T-helper 2 cell (primary cell): ENCODE measurements at places on chromosomes 1 and 21.

DNA sequence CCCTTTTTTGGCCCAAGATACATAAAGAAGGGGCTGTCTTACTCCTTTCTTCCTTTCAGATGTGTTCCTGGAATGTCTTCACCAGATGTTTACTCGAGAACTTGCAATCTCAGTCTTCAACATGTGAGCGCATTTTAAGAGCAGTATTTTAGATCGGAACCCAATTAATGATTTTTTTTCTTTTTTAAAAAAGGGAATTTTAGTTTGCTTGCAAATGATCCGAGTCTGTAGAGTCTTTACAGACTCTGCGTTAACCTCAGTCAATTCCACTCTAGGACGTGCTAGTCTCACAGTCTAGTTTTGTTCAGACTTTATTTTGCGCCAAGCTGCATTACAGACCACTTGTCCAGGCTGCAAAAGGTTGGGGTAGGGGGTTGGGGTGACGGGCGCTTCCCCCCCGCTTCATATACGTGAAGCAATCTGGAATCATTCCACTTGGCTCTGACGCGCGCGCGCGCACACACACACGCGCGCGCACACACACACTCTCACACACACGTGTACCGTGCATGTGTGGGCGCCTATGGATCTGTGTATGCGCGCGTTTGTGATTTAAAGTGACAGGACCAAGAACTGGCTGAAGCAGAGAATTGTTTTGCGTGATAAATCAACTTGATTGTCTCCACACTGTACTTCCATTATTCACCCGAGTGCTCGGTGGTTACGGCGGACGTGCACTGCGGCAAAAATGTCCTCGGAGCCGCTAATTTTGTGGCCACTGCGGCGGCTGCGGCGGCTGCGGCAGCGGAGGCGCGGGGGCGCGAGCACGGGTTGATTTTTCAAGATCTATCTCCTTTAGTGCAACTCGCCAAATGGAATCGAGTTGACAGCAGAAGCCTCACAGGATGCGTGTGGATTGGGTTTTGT is 25.6 kb upstream of the NFIA start:
- peak; percentile 72 for DNase-seq

DNA sequence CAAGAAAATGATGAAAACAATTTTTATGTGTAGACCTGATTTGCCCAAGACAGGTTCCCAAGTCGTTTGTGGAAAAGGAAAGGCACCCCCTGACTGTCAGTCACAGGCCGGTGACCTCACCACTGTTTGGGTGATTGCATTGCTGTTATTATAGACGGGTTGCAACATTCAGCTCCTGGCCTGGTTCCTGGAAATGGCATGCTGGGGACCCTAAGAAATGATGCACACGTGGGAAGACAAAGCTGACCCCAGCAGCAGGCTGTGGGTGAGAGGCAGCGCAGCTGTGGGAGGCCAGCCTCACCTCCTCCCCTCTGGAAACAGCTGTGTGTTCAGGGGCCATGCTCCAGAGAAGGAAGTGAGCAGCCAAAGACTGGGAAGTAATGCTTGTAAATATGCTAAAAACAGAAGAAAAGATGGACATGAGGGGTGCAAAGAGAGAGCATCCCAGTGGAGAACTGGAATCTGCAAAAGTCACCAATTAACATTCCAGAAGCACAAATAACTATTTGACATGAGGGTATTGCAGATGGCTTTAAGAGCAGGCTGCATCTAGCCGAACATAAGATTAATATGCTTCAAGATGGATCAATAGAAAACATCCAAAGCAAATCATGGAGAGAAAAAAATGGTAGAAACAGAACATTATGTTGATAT is 23.4 kb upstream of the ABCG1 start:
- DNase-seq, result no peak

- DNase-seq, result no peak
These were observed 25.8 kb downstream of the CFHR5 start for GRCh38 chr1:197003132-197003531.

DNA sequence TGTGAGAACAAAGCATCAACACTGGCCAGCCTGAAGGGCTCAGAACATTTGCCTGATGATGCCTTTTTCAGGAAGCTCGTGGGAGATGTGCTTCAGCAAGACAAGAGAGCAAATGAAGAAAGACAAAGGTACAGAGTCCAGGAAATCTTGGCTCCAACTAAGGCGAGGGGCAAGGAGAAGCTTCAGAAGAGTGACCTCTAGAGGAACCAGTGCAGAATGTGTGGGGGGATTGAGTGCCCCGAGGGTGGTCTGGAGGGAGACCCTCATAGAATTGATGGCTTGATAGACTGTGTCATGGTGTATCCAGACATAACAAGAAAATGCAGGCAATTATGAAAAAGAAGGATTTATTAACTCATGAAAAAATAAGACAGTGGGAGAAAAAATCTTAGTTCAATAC is 15.3 kb upstream of the NLRP3 start:
- DNase-seq, result no peak

DNA sequence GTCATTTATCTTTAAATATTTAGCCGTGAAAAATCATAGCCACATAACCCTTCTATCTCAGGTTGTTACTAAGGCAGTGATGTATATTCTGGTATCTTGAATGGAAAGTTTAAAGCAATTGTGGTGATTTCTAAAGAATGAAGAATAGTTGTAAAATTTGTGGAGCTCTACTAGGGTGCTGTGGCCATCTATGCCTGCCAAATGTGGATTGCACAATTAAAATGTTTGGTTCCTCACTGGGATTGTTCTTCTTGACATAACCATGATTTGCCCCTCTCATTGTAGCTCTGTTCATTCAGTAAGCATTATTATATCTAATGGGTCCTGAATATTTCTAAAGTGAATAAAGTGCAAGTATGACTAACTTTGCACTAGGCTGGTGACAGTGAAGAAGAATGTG is 50.1 kb downstream of the AK4 start:
- DNase-seq, result no peak

DNA sequence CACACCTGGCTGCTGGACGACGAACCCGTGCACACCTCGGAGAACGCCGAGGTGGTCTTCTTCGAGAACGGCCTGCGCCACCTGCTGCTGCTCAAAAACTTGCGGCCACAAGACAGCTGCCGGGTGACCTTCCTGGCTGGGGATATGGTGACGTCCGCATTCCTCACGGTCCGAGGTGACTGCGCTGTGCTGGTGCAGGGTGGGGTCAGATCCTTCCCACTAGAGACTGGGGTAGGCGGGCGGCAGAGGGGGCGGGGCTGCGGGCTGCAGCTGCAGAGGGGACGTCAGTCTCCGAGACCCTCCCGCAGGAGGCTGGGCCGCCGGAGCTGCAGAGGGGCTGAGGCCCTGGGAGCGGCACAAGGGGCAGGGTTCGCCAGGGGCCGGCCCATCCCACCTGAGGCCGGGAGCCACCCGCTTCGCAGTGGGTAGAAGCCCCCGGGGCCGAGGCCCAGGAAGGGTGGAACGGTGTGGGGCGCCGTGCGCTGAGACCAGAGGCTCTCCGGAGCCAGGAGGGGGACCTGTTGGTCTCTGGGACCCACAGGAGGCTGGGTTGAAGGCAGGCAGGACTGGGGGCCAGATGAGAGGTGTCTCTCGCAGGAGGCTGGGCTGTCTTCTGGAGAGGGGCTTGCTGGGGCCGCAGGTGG is 90.6 kb downstream of the TRIM11 start:
- DNase-seq, result no peak

DNA sequence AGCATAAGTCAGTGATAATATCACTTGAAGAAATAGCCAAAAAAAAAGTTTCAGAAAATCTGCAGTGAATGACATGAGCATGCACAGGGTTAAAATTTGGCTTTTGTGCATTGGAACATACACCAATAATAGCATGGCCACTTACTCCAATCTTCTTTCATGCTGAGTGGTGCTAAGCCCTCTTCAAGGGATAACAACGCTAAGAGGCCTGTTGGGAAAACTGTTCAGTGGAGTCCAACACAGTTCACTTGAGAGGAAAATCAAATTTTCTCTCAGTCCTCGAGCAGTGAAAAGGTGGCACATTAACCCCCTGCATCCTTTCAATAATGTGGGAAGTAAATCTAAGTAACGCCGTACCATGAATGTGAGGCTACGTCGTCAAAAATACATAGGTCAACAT is 264.7 kb downstream of the SPATA17 start:
- DNase-seq, result no peak

DNA sequence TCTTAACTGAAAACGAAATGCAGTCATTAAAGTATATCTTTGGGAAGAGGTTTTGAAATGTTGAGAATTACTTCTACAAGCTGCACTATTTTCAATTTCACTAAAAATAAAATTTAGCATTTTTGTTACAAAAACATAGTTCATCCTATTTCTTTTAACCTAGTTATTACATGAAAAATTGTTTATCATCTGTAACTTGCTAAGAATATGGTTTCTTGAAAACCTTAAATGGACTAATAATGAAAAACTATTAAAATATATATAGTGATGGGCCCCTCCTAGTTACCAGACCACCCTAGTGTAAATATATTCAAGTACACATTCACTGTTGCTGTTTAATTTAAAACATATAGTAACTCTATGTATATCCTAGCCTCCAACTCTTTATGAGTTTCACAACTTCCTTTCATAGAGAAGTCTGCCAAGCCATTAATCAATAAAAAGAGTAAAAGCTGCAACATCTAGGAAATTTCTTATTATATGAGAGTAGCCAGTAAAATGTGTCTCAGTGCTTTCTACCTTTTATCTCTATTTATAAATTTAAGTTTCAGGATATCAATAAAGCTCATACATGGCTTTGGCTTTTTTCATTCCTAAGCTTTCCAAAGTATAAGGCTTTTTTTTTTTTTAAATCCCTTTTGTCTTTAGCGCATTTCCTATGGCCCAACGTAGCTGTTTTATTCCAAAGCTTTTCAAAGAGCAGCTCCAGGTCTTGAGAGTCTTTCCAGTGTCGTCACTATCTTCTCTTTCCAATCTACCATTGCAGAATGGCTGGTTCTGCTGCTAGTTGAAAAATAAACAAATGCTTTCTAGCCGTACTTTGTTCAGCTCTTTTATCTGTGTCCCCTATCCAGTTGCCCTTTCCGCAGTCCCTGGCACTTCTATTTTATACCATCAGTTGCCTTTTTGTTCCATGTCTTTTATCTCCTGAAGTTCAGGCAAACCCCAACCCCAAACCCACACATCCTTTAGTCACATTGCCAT is 6.5 kb downstream of the IRF2BP2 start:
- no peak for DNase-seq

GRCh38 chr1:169696273-169697100 is 14.9 kb downstream of the SELL start:
- DNase-seq, result no peak

- no peak for DNase-seq
These were observed 26.2 kb upstream of the HHAT start for GRCh38 chr1:210302501-210302900.

DNA sequence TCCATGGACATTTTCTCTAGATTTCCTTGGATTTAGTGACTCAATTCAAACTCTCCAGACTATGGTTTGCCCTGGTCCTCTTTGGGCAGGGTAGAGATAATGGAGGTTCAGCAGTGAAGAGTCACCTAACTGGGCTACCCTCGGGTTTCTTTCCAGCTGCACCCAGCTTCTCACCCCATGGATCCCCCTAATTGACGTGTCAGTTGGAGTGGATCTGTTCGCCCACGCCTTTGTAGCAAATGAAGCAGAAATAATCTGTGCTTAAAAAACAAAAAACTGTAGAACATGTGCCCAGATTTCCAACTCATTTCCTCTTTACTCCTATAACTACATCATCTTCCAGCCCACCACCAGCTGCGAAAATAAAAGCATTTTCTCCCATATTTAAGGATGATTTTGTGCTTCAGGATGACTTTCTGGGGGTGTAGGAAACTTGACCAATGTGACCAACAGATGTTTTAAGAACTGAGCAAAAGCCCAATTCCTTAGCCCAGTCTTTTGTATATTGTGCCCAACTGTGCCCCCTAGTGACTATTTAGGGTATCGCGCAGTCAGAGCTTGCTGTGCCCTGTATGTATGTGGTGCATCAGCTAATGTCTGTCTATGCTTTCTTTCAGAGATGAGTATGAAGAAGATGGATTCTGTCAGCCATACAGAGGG is 66.5 kb upstream of the UBE2U start:
- peak; percentile 59 for DNase-seq

- no peak for DNase-seq
These were observed 51.0 kb downstream of the SCP2 start for GRCh38 chr1:52978045-52978444.

GRCh38 chr1:59506952-59507351 is 210.1 kb downstream of the FGGY start:
- no peak for DNase-seq

GRCh38 chr1:89898695-89899470 is 78.1 kb downstream of the LRRC8D start:
- no peak for DNase-seq

- DNase-seq, result no peak
These were observed 13.3 kb downstream of the RBBP5 start for GRCh38 chr1:205108464-205108863.

- no peak for DNase-seq
These were observed 37.7 kb upstream of the PADI1 start for GRCh38 chr1:17167041-17167785.

DNA sequence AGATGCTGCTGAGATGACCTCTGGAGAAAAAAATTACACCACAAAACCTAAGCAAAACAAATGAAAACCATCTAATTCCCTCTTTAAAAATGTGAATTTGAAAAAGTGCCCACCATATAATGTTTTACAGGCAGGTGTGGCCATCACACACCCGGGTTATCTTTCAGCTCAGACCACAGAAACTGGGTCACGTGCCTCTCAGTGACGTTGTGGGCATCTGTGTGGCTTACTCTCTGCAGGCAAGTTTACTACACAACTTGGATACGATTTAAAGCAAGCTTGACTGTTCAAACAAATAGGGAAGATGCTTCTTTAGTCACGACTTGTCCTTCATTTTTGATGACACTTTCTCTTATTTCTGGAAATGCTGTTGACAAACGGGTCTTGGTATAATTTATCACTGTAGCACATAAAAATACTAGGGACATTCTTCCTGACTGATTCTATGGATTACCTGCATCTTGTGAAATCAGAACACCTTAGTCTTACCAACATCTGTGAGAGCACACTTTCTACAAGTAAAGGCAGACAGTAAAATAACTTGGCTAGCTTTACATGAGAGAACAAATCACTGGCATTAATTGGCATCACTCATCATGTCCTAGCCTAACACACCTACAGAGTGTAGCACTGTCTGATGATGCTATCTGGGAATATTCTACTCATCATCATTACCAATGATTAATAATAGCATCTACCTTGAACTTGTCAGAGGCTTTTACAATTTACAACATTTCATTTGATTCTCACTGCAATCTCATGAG is 89.3 kb upstream of the EDEM3 start:
- DNase-seq, result peak; percentile 60

- DNase-seq, result no peak
These were observed 59.9 kb downstream of the VANGL2 start for GRCh38 chr1:160460214-160460642.

GRCh38 chr1:112298558-112298957 is 97.5 kb upstream of the CTTNBP2NL start:
- no peak for DNase-seq

- no peak for DNase-seq
These were observed 151.6 kb upstream of the ZNF644 start for GRCh38 chr1:91173346-91173890.
